ENCODE measurements at places on chromosomes 2 and 18.

DNA sequence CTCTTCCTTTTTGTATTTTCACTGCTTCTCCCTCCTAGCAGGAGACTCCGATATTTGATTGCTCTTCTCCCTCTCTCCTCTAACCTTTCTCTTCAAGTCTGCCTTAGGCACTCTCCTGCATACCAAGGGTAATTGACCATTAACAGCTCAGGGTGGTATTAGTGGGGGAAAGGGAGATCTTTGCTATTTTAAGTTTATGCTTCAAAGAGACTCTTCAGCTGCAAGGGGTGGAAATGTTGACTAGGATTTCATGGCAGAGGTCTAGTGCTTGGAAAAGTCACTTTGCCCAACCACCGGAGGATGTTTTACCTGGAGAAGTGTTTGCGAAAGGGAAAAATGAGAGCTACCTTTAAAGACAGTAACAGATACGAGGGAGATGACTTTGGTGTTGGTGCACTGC, 453.7 kb downstream of the SLC4A3 start:
- no peak for DNase-seq

DNA sequence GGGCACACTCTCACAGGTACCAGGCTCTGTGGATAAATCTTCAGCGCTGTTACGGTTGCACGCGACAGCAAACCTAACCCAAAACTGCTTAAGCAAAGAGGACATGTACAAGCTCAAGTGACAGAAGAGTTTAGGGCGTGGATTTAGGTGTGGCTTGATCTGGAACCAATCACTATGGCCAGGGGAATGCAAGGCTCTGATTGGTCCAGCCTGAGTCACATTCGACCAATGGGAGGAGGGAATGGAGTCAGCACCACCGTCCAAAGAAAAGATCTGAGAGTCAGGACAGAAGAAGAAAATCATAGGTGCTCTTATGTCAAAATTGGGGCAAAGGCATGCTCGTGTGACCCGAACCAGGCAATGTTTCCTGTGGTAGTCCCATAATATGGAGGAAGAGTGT, 139.0 kb downstream of the TRIM43 start:
- no peak for DNase-seq

GRCh38 chr2:207330912-207331311, 165.2 kb upstream of the KLF7 start:
- DNase-seq, result no peak

GRCh38 chr2:13921245-13921644, 711.3 kb upstream of the LRATD1 start:
- DNase-seq, result no peak

DNA sequence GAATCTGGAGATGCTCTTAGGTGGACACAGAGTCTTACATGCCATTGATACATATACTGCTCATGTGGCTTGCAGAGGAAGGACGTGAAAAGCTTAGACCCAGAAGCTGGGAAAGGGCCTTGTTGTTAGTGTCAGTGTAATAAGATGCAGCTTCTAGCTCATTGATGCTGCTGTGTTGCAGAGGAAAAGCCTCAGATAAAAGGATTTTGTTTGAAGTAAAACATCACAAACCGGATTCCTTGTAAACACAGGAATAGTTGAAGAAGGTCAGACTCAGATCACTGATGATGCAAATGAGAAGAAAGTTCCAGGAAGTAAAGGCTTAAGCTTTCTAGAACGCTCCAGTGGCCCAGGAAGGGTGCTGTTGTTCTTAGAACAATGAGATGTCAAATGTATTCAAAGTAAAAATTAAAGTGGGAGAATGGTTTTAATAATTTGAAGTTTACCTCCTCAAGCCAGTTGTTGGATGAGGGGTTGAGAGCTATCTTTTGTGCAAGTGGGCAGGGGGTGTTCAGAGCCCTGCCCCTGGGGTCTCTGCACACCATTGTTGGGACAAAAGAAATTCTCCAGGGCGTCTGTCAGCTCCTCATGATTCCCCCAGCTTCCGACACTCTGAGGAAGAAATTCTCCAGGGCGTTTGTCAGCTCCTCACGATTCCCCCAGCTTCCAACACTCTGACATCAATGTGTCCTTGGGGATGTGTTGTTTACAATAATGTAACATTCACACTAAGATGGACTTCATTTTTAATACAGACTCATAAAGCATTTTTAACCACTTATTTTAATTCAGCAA, 61.3 kb upstream of the CHMP1B start:
- no peak for DNase-seq

DNA sequence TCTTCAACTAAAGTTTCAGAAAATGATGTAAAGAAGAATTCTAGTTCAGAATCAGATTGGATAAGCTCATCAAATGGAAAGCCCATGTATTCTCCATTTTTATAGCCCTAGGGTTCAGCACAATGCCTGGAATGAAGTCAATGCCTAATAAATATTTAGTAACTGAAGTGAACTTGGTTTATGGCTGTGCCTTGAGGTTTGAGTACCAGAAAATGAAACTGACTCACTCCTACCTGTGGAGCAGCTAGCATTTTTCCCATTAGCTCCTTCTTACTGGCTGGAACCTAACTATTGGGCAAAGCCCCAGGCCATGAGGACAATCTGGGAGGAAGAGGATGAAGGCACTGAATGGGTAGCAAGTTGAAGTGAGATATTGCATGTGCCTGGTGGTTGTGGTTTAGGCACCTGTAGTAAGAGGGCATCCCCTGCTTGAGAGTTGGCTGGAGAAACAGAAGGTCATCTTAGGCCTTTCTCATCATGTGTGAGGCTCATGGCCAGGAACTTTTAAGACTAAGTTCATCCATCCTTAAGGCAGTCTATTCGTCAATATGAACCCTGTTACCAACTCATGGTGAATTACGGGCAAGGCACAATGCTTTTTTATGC, 85.0 kb upstream of the LYPD1 start:
- no peak for DNase-seq
